NCI-H146 (cell line): ENCODE measurements at places on chromosomes 4 and X.

DNA sequence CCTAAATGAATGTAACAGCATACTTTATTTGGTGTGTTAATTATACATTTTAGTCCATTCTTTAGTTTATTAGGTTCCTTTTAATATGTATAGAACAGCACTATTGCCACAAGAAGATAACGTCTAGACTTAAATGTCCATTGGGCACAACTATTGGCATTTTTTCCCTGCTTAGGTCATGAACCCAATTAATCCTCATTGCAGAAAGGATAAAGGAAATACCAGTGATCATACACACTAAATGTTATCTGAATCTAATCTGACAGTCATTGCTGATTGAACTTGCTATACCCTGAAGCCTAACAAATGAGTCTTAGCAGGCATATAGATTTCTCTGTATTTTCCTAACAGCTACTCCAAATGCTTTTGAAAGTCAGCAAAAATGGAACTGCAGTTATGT lies 2250.0 kb upstream of the AGA start:
- DNase-seq, result no peak

GRCh38 chrX:28133763-28134162 lies 152.5 kb upstream of the DCAF8L1 start:
- no peak for DNase-seq

DNA sequence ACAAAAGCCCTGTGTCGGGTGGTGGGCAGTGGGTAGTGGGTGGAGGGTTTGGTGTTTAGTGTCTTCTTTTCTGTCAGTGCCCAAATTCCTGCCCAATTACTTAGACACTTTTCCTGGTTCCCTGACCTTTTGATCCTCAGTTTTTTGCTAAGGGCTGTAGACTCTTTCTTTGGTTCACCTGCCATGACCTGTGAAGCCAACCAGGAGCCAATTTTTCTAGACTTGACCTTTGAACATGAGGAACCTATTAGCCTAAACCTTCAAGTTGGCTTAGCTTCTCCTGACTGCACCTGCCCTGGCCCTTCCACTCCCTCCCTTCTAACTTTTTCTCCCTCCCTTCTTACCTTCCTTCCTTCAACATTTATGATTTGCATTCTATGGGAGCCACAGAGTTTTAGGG lies 94.5 kb downstream of the MID1IP1 start:
- DNase-seq, result no peak

DNA sequence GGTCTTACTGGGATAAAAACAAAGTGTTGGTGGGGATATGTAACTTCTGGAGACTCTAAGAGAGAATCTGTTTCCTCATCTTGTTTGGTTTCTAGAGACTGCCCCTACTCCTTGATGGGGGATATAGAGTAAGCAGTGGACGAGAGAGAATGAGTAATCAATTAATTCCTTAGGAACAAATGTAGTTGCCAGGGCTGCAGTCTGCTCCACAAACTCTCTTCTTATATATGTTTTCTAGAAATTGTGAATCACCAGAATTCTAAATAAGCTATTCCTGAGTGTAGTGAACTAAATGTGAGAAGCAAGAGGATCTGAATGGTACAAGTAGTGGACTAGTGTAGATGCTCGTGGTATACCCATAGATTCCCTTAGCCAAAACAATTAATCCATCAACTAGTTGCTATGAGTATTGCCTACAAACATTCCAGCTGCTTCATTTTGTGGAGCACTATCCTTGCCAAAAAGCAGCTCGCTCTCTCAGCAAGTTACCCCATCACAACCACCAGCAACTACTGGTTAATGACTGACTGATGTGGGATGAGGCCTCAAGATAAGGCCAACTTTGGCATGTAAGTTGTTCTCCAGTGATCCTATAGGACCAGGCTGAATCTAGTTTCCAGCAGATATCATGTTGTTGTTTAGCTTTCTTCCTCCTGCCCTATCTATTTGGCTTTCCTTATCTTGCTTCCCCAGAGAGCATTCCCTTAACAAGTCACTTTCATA lies 273.0 kb downstream of the SLC7A11 start:
- DNase-seq, result no peak
